ENCODE measurements at places on chromosomes 6 and 20. TPM values are rescaled to one million over a fixed set of nuclear protein-coding genes. Genes with fewer than 3 reads are reported as not detected.

GRCh38 chr6:87618531-87618930, 28.6 kb downstream of the ORC3 start:
- DNase-seq, result no peak

DNA sequence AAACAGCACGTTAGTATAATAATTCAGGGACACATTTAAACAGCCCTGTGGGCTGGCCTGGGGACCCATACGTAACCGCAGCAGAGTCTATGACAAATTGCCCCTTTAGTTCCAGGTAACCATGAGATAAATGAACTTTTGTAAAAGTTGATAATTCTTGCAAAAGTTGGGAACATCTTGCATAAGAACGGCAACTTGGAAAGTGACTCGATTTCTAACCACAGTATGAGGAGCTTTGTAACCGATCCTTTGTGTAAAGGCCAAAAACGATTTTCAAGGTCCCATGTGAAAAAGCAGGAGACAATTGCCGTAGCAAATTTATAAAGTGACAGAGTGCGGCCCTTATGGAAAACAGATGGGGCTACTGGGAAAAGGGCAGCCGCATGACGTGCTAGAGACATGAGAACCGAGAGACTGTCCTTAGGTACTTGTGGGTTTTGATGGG, 81.6 kb downstream of the PSMG4 start:
- no peak for DNase-seq

DNA sequence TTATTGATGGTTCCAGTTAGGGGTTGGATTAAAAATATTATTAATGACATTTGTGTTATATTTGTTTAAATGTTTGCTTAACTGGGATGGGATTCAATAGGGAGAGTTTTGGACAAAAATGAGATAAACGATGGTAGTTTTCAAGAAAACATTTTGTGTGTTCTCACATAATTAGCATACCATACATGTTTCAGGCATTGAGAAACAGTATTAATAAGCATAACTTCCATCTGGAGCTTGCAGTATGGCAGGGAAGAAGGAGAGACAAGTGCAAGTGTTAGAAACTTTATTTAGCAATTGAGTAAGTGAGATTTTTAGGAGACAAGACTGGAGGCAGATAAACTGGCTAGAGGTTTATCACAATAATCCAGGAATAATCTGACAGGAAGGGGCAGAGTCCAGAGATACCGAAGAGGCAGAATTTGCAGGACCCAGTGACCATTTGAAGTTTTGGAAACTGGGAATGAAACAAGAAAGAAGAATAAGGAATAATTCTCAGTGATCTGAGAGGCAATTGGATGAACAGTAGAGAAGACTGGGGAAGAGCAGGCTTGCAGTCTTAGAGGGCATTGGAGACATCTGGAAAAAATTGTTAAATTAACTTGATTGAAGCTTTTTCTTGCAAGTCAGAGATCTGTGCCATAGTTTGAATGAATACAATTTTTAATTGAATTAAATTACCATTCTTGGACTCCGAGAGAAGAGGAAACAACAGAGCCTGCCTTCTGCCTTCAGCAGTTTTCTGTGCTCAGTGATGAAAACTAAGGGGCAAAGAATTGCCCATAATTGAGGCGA, 73.0 kb upstream of the PTCHD4 start:
- DNase-seq, result no peak

The CCN6 gene
- total RNA-seq, result not detected

The BTN3A1 gene
- 6.6 TPM for total RNA-seq

All from right atrium auricular region (tissue), 2 donors.